AG10803 (cell line): ENCODE measurements at places on chromosomes 6 and 20.

GRCh38 chr6:15763837-15764236, 101.0 kb upstream of the DTNBP1 start:
- peak; percentile 47 for DNase-seq

DNA sequence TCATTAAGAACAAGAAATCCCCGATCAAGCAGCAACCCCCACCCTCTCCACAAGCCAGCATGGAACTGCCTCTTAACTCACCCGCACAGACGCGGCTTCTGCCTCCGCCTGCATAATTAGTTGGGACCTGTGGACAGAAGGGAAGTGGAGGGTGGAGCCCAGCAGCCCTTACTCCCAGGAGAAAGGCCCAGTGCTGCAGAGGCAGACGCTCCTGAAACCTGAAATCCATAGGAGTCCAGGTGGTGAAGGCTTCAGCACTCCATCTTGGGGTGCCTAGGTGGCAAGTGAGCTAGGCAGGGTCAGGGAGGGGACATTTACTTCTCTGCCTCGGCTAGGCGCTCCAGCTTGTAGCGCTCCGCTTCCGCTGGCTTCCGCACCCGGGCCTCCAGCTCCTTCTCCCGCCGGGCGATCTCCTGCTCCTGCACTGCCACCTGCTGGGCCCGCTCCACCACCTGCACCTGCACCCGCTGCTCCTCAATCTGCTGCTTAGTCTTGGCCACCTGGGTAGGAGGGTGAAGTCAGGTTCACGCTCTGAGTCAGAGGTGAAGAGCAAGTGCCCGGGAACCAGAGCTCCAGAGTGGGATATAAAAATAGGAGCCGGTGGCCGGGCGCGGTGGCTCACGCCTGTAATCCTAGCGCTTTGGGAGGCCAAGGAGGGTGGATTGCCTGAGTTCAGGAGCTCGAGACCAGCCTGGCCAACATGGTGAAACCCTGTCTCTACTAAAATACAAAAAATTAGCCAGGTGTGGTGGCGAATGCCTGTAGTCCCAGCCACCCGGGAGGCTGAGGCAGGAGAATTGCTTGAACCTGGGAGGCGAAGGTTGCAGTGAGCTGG, 10.7 kb downstream of the TUBB start:
- no peak for DNase-seq

DNA sequence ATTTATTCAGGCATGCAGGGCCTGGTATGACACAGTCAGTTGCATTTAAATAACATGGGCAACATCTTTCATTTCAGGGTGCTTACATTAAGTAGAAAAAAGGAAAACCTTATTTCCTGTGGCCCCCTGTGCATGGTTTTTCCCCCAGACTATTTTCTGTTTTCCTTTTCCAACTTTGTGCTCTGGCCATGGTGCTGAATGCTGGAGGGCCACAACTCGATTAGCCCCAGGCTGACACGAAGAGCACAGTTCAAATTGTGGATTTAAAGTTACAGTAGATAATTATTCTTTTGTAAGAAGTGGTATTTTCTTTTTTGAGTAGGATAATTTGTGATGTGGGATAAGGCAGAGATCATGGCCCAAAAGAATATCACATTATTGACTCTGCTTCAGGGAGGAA, 332.0 kb downstream of the HAO1 start:
- DNase-seq: no peak

DNA sequence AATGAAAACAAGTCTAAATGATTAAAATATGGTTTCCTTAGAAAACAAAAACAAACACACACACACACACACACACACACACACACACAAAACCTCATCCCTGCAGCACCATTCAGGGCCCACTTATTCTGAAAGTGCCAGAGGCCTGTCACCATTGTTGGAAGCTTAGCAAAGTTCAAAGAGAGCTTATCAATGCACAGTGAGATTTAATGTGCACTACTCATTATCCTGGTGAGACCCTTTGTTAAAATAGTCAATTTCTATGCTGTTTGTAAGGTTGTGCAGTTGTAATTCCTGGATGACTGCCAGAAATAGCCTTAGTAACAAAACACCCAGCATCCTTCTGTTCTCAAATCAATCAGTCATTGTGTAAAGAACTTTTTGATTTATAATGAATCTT, 482.9 kb downstream of the GRIK2 start:
- no peak for DNase-seq

DNA sequence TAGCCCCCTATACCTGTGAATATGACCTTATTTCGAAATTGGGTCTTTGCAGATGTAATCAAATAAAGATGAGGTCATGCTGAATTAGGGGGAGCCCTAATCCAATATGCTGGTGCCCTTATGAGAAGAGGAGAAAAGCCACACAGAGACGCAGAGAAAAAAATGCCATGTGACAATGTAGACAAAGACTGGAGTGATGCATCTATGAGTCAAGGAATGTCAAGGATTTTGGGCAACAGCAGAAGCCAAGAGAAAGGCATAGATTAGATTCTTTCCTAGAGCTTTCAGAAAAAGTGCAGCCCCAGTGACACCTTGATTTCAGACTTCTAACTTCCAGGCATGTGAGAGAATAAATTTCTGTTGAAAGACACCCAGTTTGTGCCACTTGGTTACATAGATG, 47.4 kb upstream of the HS3ST5 start:
- no peak for DNase-seq

- DNase-seq: peak; percentile 86
These were observed 3.9 kb downstream of the SDC4 start for GRCh38 chr20:45344168-45344860.

GRCh38 chr20:43691928-43692524, 25.1 kb downstream of the MYBL2 start:
- DNase-seq: peak; percentile 36

- no peak for DNase-seq
These were observed 47.6 kb downstream of the BACH2 start for GRCh38 chr6:90249034-90249433.

DNA sequence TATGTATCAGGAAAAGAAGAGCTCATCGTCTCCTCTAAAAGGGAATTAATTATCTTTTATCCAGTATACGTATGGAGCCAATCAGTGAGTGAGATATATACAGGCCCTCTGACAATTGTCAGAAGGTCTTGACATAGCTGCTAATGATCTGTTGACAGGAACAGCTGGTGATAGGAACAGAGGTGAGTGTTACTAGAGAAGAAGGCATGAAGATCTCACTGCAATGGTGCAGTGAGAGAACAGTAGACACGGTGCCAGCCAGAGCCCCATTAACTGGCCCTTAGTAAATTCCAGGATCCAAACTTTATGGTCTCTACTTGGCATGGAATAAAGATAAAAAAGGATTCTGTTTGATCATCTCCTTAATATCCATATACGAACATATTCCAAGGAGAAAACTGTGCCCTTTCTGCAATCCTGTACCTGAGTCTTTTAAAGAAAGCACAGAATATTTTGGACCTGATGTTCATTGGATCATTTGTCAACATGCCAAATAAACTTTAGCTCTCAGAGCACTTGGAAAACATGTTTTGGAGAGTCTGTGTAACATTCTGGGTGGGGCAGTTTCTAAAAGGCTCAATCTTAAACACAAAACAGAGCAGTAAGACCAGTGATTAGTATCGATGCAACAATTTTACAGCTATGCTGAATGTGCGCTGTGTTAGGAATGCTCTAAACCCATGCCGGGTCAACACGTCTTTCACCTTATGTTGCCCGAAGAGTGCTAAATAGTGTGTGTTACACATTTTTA, 135.8 kb upstream of the CITED2 start:
- no peak for DNase-seq

DNA sequence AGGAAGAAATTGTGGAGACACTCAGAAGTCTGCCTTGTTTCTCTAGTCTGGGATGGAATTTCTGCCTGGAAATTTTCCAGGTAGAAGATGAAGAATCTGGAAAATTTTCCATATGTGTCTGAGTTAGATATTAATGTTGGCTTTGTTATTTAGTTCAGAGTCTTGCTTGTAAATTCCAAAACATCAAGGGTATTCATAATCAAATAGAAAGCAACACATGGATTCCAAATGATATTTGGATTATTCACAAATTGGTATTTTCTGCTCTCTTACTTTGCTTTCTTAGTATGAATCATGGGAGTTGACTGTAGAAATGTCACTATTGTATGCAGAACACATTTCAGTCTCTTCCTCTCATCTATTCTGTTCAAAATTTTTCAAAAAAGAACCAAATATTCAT, 116.0 kb downstream of the GRIK2 start:
- peak; percentile 53 for DNase-seq

DNA sequence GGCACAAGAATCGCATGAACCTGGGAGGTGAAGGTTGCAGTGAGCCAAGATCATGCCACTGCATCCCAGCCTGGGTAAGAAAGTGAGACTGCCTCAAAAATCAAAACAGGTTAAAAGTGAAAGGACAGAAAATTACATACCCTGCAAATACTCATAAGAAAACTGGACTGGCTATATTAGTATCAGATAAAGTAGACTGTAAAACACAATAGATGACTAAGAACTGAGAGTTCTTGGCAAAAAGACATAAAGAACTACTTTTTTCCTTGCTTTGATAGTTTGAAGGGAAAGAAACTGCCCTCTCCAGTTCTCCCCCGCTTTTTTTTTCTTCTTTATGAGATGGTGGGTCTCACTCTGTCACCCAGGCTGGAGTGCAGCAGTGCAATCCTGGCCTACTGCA, 17.0 kb downstream of the SNX3 start:
- DNase-seq: no peak

- DNase-seq: no peak
These were observed 493.7 kb upstream of the SULF2 start for GRCh38 chr20:48278961-48279481.

GRCh38 chr6:144664281-144664680, 379.1 kb downstream of the UTRN start:
- DNase-seq: no peak

GRCh38 chr6:125957391-125957693, 772 bp downstream of the HINT3 start:
- no peak for DNase-seq

GRCh38 chr6:161066511-161066910, 74.9 kb downstream of the MAP3K4 start:
- DNase-seq: peak; percentile 47

- no peak for DNase-seq
These were observed 74.0 kb upstream of the POPDC3 start for GRCh38 chr6:105253787-105254186.

DNA sequence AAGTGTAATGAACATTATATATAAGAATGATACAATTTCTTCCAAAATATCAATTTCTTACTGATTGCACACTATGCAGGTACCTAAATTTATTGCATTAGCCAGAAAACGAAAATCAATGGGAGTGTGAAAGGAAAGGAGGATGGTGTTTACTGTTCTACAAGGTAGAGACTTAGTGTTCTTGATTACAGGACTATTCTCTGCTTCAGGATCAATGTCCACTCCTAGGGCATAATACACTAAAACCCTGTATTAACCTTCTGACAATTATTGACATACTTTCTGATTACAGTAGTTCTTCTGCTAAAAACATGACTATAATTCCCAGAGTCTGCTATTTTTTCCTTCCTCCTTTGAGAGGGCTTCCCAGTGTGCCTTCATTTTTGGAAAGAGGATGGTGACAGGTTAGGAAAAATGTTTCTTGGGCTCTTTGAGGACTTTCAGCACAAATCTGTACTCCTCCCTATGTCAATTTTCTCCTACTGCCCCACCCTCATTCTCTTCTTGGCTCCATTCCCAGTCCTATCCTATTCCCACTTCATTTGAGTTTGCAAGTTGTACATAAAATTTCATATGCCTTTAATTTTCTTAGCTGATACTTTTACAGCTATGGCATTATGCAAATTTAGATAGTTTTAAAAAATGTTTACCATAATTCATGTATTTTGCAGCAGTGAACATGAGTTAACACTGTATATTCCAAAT, 278.9 kb downstream of the CENPW start:
- DNase-seq: no peak

GRCh38 chr6:162750776-162751175, 23.0 kb downstream of the PACRG start:
- no peak for DNase-seq
